ENCODE measurements at places on chromosomes 6 and 20.

GRCh38 chr6:46263707-46264086, 92.9 kb upstream of the ENPP5 start:
- DNase-seq: no peak

DNA sequence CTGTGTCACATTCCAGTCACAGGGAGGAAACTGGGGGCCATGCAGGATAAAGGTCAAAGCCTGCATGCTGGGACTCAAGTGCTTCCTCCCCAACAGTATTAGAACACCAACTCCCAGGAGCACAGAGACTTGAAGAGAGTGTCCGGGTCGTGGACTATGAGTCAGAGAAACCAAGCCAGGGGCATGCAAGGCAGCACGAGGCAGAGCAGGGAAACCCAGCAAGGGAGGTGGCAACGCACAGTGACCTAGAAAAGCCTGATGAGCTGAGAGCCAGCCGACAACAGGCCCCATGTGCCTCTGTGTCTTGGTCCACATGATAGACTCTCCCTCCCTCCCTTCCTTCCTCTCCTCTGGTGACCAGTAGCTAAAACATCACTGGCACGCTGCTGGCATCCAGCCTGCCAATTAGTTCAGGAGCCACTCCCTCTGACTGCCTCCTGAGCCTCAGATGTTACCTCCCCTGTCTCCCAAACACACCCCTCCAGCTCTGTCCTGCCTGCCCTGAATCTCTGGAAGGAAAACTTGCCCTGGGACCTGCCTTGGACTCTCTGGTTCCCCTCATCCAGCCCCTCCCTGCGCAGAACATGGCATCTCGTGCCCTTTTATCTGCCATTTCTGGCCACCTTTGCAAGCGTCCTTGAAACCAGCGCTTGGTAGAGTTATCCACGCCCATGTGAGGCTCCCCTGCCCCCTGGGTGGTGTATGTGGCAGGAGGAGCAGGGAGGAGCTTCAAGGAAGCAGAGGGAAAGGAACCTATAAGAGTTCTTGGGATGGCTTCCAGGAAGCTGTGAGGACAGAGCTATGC, 16.2 kb upstream of the RNF39 start:
- DNase-seq: peak; percentile 92

DNA sequence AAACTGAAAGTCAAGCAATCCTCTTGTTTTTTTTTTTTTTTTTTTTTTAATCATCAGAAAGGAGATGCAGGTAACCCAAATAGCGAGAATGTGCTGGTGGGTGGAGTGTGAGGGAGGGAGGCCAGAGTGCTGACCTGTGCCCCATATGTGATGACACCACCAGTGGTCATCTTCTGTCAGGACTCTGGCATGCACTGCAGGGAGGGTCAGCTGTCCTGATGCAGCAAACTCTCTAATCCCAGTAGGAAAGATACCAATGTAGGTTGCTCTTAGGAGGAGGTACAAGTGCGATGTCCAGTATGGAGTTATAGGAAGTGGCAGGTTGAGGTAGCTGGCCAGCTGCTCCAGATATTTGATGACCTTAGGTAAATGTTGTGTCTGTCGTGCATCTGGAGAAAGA, 2.8 kb upstream of the CST4 start:
- DNase-seq: peak; percentile 24

- DNase-seq: no peak
Measured at GRCh38 chr6:163253556-163254213, 160.8 kb upstream of the QKI start.

- DNase-seq: peak; percentile 4
Measured at GRCh38 chr6:107679457-107679856, 144.7 kb downstream of the SCML4 start.

GRCh38 chr6:111478064-111478476, 4.9 kb downstream of the REV3L start:
- peak; percentile 46 for DNase-seq

DNA sequence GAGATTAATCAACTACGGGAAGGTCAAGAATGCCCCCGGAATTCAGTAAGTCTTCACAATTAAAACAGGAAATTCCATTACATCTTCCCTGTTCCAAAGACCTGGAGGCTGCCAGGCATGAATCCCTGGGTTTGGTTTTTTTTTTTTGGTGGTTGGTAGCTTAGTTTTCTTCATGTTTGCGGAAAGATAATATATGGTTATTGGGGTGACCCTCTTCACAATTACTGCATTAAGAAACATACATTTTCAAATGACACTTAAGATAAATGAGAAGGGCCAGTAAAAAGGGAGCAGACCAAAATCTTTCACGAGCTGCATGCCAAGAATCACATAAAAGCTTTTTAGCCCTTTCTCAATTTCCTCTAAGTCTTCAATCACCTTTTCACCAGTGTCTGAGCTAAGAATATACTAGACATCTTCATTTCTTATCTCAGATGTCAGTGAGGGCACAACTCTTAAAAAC, 64.0 kb downstream of the KIF13A start:
- DNase-seq: no peak

DNA sequence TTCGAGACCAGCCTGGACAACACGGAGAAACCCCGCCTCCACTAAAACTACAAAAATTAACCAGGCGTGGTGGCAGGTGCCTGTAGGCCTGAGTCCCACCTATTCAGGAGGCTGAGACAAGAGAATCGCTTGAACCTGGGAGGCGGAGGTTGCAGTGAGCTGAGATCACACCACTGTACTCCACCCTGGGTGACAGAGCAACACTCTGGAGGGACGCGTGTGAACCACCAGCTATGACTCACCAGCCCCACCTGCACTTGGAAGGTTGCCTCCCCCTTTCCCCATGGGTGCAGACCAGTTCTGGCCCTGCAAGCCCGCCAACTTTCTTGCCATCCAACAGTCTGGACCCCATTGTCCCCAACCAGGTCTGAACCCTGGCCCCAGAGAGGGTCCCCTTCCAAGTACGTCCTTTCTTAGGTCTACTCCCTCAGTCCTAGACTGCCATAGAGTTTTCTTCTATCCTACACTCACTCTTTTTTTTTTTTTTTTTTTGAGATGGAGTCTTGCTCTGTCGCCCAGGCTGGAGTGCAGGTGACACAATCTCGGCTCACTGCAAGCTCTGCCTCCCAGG, 29.2 kb downstream of the ATP9A start:
- peak; percentile 61 for DNase-seq

DNA sequence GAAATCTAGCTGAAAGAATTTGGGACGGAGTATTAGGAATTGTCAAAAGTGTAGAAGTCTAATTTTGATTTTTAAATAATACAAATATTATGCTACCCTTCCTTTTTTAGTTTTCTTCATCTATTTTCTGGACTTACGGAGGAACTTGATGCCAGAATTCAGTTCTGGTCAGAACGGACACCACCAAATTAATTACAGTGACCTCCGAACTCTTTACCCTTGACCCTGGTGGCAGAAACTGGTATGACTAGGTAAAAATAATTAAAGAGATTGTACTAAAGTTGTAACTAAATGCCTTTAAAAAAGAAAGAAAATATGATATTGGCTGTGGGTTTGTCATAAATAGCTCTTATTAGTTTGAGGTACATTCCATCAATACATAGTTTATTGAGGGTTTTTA, 751.1 kb upstream of the MAP3K7 start:
- no peak for DNase-seq
